ENCODE measurements at places on chromosomes 2 and 18.

- no peak for DNase-seq
Measured at GRCh38 chr2:125634662-125635061, 1021.3 kb upstream of the GYPC start.

DNA sequence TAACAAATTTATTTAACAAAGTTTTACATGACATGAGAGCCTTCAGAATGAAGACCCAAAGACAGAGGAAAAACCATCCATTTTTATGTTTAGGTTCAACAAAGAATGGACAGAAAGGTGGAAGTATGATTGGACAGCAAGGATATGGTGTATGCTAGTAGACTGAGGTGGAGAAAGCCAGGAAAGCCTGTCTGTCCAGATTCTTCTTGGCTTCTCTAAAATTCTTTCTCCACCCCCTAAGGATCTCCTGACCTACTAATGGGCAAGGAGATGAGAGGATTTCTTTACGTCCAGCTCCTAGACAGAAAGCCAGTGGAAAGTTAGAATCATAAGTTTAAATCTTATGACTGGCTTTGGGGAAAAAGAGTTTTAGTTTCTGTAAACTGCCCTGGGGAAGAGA lies 3.0 kb downstream of the ATIC start:
- no peak for DNase-seq

DNA sequence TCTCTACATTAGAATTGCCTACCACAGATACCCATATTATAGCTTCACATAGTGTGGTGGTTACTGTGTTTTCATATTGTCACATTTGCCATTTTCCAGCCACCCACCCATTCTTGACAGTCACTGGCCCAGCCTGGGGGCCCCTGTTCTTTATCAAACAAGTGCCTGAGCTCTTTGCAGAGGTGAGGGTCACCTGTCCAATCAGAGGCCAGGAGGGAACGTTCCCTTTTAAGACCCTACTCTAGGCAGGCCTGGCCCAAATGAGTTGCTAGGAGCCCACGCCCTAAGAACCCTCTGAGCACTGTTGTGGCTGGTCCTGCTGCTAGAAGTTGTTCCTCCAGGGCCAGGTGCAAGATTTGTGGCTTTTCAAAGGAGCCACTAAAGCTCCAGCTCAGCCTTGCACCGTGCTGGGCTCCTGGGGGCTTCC lies 5.2 kb downstream of the IL37 start:
- DNase-seq: peak; percentile 25

GRCh38 chr2:181008407-181008806 lies 28.0 kb downstream of the UBE2E3 start:
- no peak for DNase-seq

DNA sequence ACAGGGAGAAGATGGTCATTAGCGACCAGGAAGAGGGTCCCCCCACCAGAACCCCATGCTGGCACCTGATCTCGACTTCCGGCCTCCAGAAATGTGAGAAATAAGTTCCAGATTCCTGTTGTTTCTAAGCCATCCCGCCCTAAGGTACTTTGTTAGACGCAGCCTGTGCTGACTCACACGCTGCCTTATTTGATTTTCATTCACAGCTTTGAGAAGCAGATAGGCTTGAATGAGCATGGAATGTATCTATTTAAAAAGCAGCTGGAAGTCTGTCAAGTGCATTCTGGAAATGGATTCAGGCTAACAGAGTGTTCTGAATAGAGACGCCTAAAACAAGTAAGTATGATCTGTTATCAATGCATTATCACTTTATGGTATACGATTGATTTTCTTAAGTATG lies 8.3 kb upstream of the IL1R2 start:
- no peak for DNase-seq

GRCh38 chr2:11710632-11711353 lies 35.6 kb upstream of the LPIN1 start:
- no peak for DNase-seq

DNA sequence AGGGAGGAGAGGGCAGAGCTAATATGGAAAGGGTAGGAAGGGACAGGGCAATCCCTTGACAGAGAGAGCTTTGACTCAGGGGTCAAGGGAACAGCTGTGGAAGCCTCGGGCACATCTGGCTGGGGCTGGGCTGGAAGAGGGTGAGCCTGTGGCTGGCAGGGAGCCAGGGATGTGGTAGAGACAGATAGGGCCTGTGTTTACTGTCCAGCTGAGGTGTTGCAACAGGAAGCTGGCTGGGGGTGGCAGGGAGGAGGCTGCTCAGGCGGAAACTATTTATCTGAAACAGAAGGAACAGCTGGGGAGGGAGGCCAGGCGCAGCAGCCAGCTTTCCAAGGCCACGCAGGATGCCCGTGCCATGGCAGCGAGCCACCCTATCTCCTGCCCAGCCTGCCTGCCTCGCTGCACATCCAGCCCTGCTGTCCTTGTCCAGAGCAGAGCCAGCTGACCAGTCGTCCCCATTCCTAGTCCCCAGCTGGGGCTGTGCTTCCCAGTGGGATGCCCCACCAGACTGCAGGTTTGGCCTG lies 264.7 kb downstream of the CYP26B1 start:
- DNase-seq: no peak

DNA sequence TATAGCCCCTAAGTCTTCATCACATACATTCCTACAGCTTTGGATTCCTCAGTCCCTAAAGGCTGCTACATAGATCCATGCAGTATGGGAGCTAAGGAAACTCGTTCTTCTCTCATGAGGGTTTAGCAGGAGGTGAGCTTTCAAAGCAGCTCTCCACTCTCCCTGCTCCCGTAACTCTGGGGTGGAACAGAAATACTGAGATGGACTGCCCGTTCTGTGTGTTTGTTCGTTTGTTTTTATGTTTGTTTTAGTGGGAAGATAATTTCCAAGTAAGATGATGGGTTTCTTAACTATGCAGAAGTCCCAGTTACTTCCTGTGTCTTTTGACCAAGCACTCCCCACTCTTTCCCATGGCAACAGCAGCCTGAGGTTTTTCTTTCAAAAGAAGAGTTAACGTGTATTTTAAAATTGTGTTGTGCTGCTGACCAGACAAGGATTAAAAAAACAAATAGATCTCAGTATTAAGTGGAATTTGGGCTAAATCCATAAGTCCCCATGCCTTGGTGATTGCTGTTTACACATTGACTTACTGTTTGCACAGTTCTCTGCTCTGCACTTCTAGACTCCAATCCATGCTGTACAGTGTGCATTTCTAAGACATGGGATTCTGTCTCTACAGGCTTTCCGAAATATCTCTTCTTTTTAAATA lies 156.4 kb upstream of the SH3BP4 start:
- no peak for DNase-seq

- DNase-seq: no peak
Measured at GRCh38 chr2:68832233-68832869, 38.8 kb downstream of the BMP10 start.

GRCh38 chr2:235963853-235964577 lies 204.2 kb downstream of the GBX2 start:
- no peak for DNase-seq

DNA sequence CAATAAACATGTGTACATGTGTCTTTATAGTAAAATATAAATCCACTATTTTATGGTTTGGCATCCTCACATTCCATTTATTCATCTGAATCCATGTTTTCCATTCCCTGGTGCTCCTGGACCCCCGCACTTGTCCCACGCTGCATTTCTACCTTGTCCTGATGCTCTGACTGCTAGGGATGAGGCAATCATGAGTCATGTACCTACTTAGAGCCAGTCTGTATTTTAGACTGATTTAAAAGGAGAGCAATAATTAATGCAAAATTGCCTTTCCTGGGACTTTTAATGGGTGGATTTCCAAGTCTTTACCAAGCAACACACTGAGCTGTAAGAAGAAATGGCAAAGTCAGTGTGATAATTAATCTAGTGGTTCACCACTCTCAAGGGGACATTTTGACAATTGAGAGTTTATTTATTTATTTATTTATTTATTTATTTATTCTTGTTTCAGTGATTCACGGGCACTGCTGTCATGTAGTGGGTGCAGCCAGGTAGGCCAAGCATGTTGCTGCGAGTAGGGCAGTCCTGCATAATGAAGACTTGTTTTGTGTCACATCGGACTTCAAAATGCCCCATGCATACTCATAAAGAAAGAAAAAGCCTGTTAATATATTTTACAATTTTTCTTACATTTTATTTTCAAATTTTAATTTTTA lies 419.3 kb upstream of the VWC2L start:
- DNase-seq: no peak

- no peak for DNase-seq
Measured at GRCh38 chr2:105248316-105249070, 7.0 kb downstream of the GPR45 start.

DNA sequence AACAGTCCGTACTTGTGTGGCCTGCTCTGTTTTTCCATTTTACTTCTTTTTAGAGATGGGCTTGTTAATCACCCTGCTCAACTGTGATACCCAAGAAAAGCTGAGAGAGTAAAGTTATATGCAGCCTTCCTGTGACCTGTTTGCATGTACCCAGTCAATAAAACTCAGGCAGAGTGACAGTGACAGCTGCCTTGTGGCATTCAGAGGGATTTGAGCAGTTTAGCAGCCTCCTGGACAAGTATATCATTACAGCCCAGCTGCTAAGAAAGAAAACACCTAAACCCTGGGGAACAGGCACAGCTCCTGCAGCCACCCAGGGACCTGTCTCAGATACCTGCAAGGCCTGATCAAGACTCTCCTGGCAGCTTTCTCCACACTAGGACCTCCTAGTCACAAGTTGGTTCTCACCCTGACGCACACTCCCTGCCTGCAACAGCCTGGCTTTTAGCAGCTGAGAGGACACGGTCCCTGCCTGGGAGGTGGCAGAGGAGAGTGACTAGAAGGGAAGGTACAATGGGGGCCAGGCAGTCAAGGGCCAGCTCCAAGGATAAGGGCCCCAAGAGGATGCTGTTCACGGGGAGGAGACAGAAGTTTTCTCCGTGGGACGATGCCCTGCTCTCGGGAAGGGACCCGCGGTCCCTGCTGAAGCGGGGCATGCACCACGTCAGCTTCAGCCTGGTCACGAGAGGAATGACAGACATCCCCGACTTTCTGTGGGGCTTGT lies at the start of gene LRRC30:
LRRC30 (plus strand) TSS at position 464 of the 724 bp plus-strand sequence; CDS start at position 514, 50 bp downstream.
- no peak for DNase-seq

DNA sequence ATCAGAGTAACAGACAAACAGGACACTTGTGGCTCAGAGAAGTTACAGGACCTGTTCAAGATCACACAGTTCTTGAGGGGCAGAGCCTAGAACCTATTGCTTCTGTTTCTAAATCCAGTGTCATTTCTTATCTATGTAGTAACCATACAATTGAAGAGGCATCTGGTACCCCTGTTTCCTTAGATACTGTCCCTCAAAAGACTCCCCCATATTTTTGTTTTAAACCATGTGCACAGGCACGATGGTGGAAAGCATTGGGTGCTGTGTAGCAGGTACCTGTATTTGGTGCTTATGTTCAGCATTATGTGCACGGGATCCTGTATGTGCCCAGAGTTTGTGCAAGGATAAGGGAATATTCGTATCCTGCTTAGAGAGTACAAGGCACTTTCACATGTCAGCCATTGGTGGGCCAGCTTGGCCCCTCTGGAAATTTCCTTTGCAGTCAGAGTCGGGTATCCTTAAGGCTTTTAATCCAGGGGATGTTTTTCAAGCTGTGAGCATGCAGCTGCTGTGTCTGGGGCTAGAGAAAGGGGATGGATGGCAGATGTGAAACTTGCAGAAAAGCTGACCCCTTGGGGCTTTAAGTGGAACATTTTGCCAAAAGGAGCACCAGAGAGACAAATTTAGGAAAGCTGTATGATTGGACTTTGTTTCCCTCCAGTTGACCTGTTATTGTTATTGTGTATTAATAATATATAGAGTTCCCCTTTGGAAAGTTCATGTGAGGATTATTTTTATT lies 2.1 kb downstream of the LBH start:
- DNase-seq: no peak

DNA sequence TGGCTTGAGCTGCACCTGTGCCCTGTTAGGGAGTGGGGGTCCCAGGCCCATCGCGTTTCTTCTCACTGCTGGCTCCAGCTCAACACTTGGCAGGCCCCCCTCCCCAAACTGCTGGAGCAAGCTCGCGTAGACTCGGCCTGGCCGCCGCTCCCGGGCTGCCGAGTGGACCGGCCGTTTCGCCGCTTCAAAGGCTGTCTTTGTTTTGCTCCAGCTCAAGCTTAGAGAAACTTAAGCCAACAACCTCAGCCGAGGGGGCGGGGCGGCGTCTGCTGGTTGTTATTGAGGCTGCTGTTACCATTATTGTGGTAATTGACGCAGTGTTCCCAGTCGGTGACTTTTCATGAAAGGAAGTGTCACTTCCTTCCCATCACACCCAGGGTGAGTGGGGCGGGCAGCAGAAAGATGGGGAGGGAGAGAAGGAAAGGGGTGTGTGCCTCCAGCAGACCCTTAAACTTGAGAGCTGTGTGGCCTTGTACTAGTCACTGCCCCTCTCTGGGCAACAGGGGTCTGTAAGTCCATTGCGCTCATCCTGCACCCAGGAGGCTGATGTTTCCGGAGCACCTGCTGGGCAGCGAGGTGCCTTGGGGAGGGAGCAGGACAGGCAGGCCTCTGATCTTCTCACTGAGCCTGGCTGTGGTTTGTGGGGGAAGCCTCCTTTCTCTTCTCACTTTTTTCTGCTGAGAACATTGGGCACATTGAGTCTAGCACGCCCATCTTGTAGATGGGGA lies 2.1 kb downstream of the ARID5A start:
- DNase-seq: peak; percentile 91

DNA sequence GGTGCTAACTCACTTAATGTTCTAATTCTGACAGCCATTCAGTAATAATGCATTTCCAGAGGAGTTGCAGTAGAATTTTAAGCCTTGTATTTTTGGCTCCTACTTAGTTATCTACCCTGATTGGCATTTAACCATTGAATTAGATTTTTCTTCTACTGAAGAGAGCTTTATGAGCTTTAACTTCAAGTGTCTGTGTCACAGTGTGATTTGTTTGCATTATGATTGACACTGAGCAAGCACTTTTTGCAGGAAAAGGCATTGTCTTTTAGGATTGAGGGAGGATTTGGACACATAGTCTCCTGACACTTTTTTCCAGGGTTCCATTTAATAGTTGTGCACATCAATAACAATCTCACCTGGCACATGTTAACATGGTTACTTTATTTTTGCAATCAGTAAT lies 26.7 kb downstream of the LYPD6 start:
- DNase-seq: no peak

DNA sequence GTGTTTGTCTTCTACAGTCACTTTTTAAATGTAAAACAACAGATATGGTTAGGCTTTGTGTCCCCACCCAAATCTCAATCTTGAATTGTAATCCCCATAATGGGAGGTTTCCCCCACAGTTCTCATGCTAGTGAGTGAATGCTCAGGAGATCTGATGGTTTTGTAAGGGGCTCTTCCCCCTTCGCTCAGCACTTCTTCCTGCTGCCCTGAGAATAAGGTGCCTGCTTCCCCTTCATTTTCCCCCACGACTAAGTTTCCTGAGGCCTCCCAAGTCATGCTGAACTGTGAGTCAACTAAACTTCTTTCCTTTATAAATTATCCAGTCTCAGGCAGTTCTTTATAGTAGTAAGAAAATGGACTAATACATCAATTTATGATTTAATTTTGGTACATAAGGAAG lies 118.0 kb upstream of the SNTG2 start:
- no peak for DNase-seq

- DNase-seq: no peak
Measured at GRCh38 chr2:71922499-71923142, 225.0 kb downstream of the CYP26B1 start.

Measured in CD4-positive, CD25-positive, alpha-beta regulatory T cell (primary cell).